ENCODE measurements at places on chromosomes 3 and 15. TPM values are rescaled to one million over a fixed set of nuclear protein-coding genes. Genes with fewer than 3 reads are reported as not detected.
A peak's percentile ranks its signal among the peaks of the same experiment; 100 is the strongest.

GRCh38 chr3:109045271-109046040 is 72.5 kb downstream of the MORC1 start:
- no peaks in the 10 kb centered on the region for H3K27me3 ChIP-seq
- DNase-seq, result no peak
- H3K4me1 ChIP-seq, result no peaks in the 10 kb centered on the region
- no peaks in the 10 kb centered on the region for H3K36me3 ChIP-seq
- no peak overlapping the region for H3K27ac ChIP-seq
- no peak overlapping the region for H3K4me3 ChIP-seq

GRCh38 chr15:77945566-77945965 is 131.9 kb downstream of the TBC1D2B start:
- H3K36me3 ChIP-seq, result no peaks in the 10 kb centered on the region
- H3K4me3 ChIP-seq, result no peak overlapping the region
- H3K4me1 ChIP-seq, result peaks cover 10% of the 10 kb centered on the region
- no peak for DNase-seq
- H3K27ac ChIP-seq, result no peak overlapping the region

The SUMF1 gene
- 25.0 TPM for total RNA-seq

DNA sequence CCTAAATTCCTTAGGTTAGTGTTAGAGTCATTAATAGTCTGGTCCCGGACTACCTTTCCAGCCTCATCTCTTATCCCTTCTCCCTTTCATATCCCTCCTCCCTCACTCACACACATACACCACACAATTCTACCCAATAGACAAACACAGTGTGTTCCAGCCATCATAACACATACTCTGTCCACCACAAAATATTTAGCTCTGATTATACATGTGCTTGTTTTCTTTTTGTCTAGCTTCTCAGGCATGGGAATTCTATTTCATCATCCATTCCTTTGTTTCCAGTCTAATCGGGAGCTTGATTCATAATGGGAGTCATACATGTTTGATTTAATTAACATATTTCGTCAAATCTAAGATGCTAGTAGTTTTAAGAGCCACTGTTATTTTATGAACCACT is 161.8 kb upstream of the BFSP2 start:
- H3K4me3 ChIP-seq, result no peak overlapping the region
- no peaks in the 10 kb centered on the region for H3K36me3 ChIP-seq
- no peaks in the 10 kb centered on the region for H3K27me3 ChIP-seq
- H3K27ac ChIP-seq, result no peak overlapping the region
- H3K4me1 ChIP-seq, result no peaks in the 10 kb centered on the region

GRCh38 chr3:12553921-12554391 is 2.9 kb upstream of the MKRN2 start:
- peak overlapping the region; percentile 38 for H3K4me3 ChIP-seq
- peaks cover 29% of the 10 kb centered on the region for H3K27me3 ChIP-seq
- no peak for DNase-seq
- H3K36me3 ChIP-seq, result no peaks in the 10 kb centered on the region

The TMC3 gene
- 0.10 TPM for total RNA-seq

- no peak overlapping the region for H3K27ac ChIP-seq
- no peaks in the 10 kb centered on the region for H3K4me1 ChIP-seq
Observed at GRCh38 chr15:34650177-34650576, 66.7 kb upstream of the GOLGA8B start.

DNA sequence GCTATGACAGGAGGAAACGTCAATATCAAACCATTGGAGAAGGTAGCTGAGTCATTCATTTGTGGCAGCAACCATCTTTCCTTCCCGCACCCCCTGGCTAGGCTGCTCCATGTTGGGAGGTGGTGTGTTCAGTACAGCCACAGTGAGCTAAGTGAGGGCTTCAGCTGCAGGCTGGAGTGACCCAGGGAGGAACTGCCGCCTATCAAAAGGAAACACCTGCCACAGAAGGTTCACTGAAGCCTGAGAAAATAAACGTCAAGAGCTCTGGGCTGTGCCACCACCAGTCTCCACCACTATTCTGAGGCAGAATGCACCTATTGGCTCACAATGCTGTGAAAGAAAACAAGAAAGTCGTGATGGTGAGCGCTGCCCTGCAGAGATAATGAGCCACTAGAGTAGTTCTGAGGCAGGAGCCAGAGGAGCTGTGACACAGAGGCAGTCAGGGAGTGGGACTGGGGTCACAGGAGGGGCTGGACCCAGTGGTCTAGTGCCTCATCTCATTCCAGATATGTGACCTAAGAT is 34.8 kb upstream of the CD47 start:
- H3K36me3 ChIP-seq, result no peaks in the 10 kb centered on the region
- peaks cover 24% of the 10 kb centered on the region for H3K4me1 ChIP-seq
- peak overlapping the region; percentile 19 for H3K27ac ChIP-seq
- DNase-seq, result no peak
- H3K27me3 ChIP-seq, result peaks cover 3% of the 10 kb centered on the region

The SSR3 gene
- 135 TPM for total RNA-seq

The EMC7 gene
- total RNA-seq, result 32.3 TPM

The VIPR1 gene
- 5.8 TPM for total RNA-seq

The CSTA gene
- total RNA-seq, result not detected

DNA sequence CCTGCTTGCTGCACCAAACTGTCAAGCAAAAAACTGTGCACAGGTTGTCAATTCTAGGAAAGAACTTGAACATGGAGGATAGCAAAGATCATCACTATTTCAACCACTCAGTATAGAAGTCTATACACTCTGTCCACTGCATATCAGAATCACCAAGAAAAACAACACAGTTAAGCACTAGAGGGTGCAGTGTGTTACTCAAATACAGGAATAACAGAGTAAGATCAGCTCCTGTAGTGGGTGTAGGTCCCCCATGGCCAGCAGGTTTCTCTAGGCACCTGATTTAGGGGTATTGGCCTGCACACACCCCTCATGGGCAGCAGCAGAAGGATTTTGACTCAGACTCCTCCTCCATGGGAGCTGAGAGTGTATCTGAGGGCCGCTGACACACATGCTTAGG is 464.1 kb downstream of the EPHA6 start:
- DNase-seq, result no peak
- no peak overlapping the region for H3K4me3 ChIP-seq
- no peaks in the 10 kb centered on the region for H3K36me3 ChIP-seq

DNA sequence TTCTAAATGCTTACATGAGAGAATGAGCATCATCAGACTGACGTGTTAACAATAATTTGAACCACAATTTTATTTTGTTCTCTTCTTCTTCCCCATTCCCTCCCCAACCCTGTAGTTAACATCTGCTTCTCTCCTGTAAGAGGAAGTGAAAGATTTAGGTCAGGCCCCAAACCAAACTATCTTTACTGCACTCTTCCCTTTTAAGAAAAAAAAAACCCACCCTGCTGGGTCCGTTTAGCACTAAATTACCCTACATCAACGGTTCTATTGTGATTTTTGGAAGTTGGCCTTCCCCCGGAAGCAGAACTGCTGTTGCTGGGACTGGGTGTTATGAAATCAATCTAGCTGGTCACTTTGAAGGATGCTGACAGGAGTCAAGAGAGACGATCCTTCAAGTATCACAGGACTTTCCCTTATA is 49.4 kb downstream of the NFKBIZ start:
- no peak for DNase-seq
- no peak overlapping the region for H3K27ac ChIP-seq
- H3K36me3 ChIP-seq, result no peaks in the 10 kb centered on the region

DNA sequence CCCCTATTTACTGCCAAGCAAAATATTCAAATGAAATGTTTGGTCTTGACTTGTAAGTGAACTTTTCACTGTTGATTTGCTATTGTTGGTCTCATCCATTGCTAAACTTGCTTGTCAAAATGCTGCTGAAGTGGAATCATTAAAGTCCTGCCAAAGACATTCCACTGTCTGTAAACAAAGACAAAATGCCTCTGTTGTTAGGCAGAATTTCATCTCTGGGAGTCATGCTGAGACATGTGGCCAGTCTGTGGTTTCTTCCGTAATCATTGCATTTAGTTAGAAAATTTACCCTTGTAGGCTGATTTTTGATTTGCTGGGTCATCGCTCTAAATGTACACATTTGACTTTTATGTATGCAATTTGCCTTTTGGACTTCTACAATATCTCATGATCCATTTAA is 577.7 kb downstream of the MECOM start:
- no peak overlapping the region for H3K4me3 ChIP-seq
- H3K4me1 ChIP-seq, result peaks cover 11% of the 10 kb centered on the region
- H3K27me3 ChIP-seq, result no peaks in the 10 kb centered on the region

GRCh38 chr15:39513936-39514335 is 66.9 kb upstream of the THBS1 start:
- no peak overlapping the region for H3K4me3 ChIP-seq
- H3K4me1 ChIP-seq, result no peaks in the 10 kb centered on the region
- H3K27me3 ChIP-seq, result peaks cover 4% of the 10 kb centered on the region
- H3K36me3 ChIP-seq, result peaks cover 1% of the 10 kb centered on the region

DNA sequence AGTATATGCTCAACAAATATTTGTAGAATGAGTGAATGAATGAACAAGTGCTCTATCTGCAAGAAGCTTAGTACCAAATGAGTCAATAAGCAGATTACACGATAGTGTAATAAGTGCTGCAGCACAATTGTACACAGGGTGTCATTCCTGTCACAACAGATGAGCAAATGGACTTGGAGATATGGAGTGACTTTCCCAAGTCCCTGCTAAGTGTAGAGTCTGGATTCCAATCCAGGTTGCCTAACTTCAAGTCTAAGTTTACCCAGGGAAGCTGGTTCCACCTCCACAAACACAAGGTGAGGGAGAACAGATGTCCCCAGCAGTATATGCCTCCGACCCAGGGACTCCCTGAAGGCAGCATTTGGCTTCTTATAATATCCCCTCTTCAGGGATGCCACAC is 77.7 kb upstream of the RAD18 start:
- H3K27ac ChIP-seq, result no peak overlapping the region
- H3K4me1 ChIP-seq, result peaks cover 2% of the 10 kb centered on the region
- peaks cover 2% of the 10 kb centered on the region for H3K36me3 ChIP-seq
- DNase-seq, result no peak
- H3K27me3 ChIP-seq, result no peaks in the 10 kb centered on the region
- no peak overlapping the region for H3K4me3 ChIP-seq

- no peak overlapping the region for H3K4me3 ChIP-seq
- no peaks in the 10 kb centered on the region for H3K4me1 ChIP-seq
- peaks cover 37% of the 10 kb centered on the region for H3K27me3 ChIP-seq
- H3K27ac ChIP-seq, result peak overlapping the region; percentile 0
- H3K36me3 ChIP-seq, result no peaks in the 10 kb centered on the region
Observed at GRCh38 chr15:85854345-85855097, 59.8 kb upstream of the KLHL25 start.

The CFAP100 gene
- total RNA-seq, result 0.79 TPM

DNA sequence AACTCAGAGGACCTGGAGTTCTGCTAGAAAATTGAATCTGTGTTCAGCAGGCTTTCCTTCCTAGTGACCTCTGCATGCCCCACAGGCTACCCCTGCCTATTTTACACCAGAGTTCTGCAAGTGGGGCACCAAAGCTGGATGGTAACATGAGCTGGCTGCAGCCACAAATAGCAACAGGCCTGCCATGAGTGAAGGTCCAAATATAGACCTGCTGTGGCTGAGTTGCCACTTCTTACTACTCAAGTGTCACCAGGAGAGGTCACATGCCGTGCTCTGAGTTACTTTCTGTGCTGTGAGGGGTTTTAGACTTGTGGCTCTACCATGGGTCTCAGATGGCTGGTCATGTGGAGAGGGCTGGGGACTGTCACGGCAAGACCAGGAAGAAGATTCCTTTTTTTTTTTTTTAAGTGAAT is at the start of gene FSD2:
Gene FSD2, minus strand, starts transcription at position 76 of the 413 bp plus-strand sequence. CDS start 18,679 bp downstream, outside the sequence.
- no peaks in the 10 kb centered on the region for H3K36me3 ChIP-seq
- peaks cover 8% of the 10 kb centered on the region for H3K4me1 ChIP-seq
- H3K27me3 ChIP-seq, result peaks cover 27% of the 10 kb centered on the region
- no peak for DNase-seq
- H3K4me3 ChIP-seq, result no peak within 1 kb of the TSS

GRCh38 chr3:44827196-44827595 is 34.5 kb upstream of the TMEM42 start:
- DNase-seq, result no peak
- no peaks in the 10 kb centered on the region for H3K27me3 ChIP-seq
- H3K36me3 ChIP-seq, result peaks cover 16% of the 10 kb centered on the region
- H3K4me1 ChIP-seq, result no peaks in the 10 kb centered on the region
- no peak overlapping the region for H3K27ac ChIP-seq

GRCh38 chr3:19596408-19596807 is 337.6 kb downstream of the EFHB start:
- H3K4me1 ChIP-seq, result no peaks in the 10 kb centered on the region
- no peaks in the 10 kb centered on the region for H3K27me3 ChIP-seq
- H3K27ac ChIP-seq, result no peak overlapping the region
- H3K4me3 ChIP-seq, result no peak overlapping the region

The SLC28A1 gene
- total RNA-seq, result not detected

DNA sequence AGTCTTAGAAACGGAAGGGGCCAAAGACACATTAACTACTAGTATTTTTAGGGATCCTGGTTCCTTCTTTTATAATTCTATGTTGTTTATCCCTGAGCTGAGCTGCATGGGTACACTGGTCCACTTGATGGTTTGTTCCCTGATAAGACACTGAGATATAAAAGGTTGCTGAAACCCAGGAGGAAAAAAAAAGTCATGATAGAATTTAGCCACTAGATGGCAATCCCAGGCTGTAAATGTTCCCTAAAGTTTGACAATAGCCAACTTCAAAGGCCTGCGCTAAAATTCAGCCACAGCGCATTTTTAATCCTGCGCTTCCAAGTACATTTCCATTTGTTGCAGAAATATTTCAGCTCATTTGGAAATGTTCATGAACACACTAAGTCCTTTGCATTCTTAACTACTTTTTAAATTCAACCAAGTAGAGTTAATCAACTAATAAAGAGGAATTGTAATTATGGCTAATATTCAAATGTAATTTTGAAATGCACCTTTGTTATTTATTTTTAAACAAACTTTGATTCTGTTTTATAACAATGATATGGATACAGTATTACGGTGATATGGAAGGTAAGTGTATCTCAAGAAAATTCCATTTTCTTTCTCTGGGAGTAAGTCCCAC is 249.3 kb upstream of the FEZF2 start:
- peaks cover 15% of the 10 kb centered on the region for H3K4me1 ChIP-seq
- no peaks in the 10 kb centered on the region for H3K27me3 ChIP-seq
- H3K27ac ChIP-seq, result no peak overlapping the region
- H3K4me3 ChIP-seq, result no peak overlapping the region
- DNase-seq, result no peak
- H3K36me3 ChIP-seq, result peaks cover 3% of the 10 kb centered on the region

The AMIGO3 gene
- not detected for total RNA-seq

DNA sequence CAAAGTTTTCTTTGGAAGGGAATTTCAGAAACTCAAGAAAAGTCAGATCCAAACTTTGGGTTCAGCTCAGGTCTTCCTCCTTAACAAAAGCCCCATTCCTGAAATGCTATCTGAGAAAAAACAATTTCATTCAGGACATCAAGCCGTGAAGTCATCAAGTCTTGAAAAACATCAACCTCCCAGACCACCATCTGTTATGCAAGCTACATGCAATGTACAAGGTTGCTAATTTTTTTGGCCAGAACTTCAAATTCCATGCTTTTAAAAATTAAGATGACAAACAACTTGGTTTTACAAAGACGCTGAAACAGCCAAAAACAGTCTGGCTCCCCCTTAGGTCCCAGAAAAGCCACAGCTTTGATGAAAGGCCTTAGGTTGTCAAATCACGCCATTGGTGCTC is 53.9 kb upstream of the WNT5A start:
- no peak for DNase-seq
- H3K4me3 ChIP-seq, result no peak overlapping the region
- H3K27me3 ChIP-seq, result no peaks in the 10 kb centered on the region
- peaks cover 8% of the 10 kb centered on the region for H3K4me1 ChIP-seq
- no peaks in the 10 kb centered on the region for H3K36me3 ChIP-seq

Data from progenitor cell of endocrine pancreas (in vitro differentiated cells).